Stimulated activated CD8-positive, alpha-beta memory T cell treated with anti-CD3 and anti-CD28 coated beads, Interleukin-4, amount 100 ng/mL, for 1 hour (primary cell): ENCODE measurements at places on chromosomes 5 and 9.

DNA sequence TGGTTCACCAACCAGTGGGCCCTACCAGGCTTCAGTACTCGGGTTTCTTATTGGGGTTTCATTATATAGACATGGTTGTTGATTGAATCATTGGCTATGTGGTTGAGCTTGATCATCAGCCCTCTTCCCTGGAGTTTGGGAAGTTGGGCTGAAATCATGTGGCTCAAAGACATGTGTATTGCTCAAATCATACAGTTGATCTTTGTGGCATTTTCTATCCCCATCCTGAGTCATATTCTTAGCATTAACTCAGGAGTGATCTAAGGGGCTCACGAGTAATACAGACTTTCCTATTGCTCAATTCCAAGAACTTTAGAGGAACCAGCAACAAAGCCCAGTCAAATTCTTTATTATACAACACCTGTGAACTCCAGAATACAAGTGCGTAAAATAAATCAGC is 66.2 kb downstream of the SMC5 start:
- DNase-seq = no peak

- DNase-seq = no peak
These were observed 545.4 kb upstream of the TLE4 start for GRCh38 chr9:79026316-79026715.

GRCh38 chr5:150271923-150272322 is 17.6 kb downstream of the CAMK2A start:
- DNase-seq = no peak

DNA sequence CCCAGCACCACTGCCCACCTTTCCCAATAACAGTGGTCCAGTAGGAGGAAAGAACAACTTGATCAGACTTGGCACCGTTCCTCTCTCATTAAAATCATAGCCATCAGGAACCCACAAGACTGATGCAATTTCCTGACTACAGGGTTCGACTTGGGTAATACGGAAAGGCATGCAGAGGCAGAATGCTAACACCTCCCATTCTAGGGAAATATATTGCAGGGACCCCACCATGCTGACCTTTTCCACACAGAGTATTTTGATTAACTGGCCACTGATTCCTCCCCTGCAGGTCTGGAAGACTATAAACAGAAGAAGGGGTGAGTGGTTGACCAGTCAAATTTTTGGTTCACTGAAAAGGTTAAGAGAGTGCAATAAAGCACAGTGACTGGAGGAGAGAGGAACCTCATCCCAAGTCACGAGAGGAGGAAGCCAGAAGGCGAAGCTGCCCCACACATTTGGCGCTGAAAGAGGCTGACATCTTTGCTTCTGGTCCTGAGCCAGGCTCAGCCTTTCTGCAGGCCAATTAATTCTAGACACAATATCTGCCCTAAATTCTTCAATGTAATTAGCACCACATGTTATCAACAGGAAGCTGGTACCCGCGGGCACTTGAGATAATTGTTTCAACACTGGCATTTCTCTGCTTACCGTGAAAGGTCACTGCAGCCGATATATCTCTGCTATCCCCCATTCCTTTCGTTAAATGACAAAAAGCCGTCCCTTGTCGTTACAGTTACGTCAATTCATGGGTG is 64.7 kb upstream of the SPOCK1 start:
- no peak for DNase-seq

GRCh38 chr5:128984480-128984879 is 19.2 kb downstream of the SLC27A6 start:
- no peak for DNase-seq

GRCh38 chr9:96062031-96062430 is 186.5 kb downstream of the ERCC6L2 start:
- DNase-seq = no peak

DNA sequence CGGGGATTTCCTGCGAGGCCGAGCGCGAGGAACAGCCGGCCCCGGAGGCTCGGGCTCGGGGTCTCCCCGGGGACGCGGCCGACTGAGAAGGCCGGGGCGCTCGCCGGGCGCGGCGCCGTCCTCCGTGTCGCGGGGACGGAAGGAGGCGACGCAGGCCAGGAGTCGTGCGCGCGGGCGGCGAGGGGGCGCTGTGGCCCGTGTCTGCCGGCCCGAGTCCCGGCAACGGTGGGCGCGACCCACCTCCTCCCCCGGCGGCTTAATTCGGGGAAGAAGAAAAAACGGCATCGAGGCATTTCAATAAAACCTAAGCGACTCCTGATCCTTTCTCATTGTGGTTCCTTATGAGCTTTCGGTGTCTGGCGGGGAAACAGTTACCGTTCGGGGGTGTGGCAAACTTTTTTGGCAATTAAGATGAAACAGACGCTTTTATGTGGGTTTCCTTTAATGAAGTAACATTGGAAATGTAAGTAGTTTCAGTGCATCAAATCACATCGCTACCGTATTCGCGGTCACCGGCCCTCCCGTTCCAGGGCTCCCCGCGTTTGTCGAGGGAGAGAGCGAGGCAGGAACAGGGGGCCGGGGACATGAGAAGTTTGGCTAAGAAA is 3.7 kb upstream of the IRX2 start:
- no peak for DNase-seq

DNA sequence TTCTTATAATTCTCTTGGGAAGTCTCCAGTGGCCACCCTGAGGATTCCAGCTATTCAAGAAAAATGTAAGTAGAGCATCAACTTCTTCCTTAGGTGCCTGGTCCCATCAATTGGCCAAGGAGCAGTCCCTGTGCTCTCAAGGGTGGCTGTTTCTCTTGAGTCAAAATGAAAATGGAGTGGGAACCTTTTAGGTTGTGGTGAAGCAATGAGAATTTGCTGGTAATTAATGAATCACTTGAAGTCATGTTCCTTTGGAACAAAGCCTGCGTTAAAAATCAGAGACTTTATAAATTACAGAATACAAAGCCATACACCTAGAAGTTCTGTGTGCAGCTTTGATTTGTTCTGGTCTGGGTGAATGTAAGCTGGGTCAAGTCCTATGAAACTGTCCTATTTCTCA is 48.9 kb downstream of the IL31RA start:
- DNase-seq = no peak

- no peak for DNase-seq
These were observed 106.3 kb upstream of the NR3C1 start for GRCh38 chr5:143509758-143510221.

- no peak for DNase-seq
These were observed 88.2 kb downstream of the PRRT1B start for GRCh38 chr9:131633491-131634031.

GRCh38 chr9:68482548-68482947 is 58.1 kb downstream of the TMEM252 start:
- DNase-seq = no peak

- no peak for DNase-seq
These were observed 66.9 kb downstream of the PSMB7 start for GRCh38 chr9:124348363-124348762.

GRCh38 chr9:14180093-14180959 is 133.6 kb downstream of the NFIB start:
- no peak for DNase-seq

DNA sequence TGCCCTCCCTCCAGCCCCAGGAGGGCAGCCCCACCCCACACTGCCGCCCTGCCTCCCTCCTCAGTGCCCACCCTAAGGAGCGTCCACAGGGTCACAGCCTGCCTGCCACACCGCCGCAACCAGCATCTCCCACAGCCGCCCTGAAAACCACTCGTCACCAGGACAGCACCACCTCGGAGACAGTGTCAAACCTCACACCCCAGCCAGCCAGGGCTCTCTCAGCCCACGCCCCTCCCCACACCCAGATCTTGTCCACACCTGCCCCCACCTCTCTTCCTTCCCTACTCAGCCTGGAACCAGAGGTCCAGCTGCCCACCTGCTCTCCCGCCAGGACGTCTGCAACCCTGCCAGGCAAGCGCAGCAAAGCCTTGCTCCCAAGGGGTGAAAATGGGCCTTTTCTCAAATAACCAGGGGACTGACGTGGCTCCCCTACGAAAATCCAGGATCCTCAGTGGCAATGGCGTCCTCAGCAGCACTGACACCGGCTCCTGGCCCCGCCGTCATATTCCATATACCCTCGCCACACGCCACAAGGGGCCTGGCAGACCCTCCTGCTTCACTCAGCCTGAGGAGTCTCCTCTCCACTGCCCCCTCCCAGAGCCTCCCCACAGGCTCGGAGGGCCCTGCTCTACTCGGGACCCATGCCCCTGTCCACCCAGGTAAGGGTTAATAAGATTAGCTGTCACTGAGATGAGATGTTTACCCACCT is 71.0 kb upstream of the ADAMTS2 start:
- DNase-seq = no peak

DNA sequence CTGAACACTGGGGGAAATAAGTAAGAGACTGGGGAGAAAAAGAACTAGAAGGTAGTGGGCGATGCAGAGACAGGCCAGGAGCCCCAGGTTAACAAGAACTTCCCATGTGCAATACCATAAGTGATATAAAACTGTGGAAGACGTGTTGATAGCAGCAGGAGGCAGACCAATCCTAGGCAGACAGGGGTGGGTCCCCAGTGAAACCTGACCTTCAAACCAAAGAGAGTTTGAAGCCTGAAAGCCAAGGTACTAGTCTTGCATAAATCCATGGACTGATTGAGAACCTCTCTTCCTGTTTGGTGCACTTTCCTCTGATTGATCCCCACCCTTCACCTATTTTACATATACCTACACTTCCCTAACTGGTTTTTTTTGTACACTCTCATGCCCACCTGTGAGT is 15.2 kb upstream of the HEXB start:
- no peak for DNase-seq

GRCh38 chr5:180180421-180180820 is 28.6 kb downstream of the RASGEF1C start:
- no peak for DNase-seq

DNA sequence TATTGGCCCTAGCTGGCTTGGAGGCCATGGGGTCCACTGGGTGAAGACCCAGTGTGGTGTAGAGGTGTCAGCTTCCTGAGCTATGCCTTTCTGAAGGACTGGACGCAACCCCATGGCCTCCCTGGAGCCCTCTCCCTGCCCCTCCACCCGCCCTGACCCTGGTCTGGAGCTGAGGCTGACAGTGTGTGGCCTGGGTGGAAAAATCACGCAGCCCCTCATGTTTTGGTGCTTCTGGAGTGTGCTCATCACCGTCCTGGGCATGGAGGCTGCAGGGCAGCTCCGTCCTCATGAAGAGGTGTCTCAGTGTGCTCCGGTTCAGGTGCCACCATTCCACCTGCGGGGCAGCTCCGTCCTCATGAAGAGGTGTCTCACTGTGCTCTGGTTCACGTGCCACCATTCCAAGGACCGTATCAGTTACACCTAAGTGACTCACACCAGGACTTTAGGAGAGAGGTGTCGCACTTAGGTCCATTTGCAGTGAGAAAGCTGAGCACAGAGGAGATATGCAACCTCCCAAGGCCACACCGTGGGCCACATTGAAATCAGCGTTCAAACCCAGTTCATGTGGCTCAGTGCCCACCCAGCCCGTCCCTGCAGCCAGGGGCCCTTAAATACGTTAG is 214.3 kb upstream of the IRX1 start:
- no peak for DNase-seq

GRCh38 chr9:129650680-129651235 is 8.8 kb upstream of the ASB6 start:
- no peak for DNase-seq

DNA sequence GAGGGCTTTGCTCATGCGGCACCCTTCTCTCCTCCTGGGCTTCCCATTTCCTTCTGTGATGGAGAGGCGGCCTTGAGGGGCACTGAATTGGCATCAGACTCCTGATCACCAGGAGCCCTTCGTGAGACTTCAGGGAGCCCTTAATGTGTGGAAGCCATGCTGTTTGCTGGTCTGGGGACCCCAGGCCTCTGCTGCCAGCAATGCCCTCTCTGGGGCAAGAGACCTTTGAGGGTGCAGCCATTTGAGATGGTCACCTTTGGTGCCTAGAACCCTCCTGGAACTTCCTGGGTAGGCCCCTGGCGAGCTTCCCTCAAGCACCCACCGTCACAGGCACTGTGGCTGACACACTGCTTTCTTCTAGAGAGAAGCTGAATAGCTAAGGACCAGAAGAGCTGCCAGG is 338.7 kb upstream of the IRX4 start:
- DNase-seq = no peak

DNA sequence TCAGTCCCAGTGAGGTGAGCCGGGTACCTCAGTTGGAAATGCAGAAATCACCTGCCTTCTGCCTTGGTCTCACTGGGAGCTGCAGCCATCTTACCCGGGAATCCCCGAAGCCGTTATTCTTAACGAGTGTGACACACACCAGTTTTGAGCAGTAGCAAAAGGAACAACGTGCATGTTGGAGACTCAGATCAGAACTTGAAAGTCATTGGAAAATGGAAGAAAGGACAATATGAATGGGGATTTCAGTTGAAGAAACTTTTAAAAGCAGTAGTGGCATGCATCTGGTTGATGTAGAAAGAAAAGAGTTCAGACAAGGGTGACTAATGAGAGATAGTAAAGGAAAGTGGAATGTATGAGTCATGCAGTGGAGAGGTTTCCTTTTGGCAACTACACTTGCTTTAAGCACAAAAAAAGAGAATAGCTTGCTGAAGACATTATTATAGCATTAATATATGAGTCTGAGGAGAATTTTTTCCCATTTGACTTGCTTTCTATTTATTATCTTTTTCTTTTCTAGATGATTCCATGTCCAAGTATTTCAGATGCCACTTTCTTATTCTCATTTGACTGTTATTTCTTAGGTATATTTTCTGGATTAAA is 44.4 kb upstream of the ANKDD1B start:
- DNase-seq = no peak

DNA sequence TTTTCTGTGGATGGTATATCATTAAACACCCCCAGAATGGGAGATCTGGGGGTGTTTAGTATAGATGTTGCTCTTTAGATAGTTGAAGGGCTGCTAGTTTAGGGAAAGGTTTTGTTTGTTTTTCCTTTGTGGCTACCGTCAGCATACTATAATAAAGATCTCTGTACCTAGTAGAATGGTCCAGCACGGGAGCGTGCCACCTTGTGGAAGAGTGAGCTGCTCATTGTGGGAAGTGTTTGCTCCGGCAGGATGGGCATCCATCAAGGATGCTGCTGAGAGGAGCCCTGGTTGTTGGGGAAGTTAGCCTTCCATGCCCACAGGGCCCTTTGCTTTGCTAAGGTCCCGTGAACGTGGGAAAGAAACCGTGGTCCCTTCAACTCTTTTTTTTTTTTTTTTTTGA is 113.1 kb downstream of the LIFR start:
- DNase-seq = no peak

- no peak for DNase-seq
These were observed 652.6 kb downstream of the CETN3 start for GRCh38 chr5:89756955-89757354.

DNA sequence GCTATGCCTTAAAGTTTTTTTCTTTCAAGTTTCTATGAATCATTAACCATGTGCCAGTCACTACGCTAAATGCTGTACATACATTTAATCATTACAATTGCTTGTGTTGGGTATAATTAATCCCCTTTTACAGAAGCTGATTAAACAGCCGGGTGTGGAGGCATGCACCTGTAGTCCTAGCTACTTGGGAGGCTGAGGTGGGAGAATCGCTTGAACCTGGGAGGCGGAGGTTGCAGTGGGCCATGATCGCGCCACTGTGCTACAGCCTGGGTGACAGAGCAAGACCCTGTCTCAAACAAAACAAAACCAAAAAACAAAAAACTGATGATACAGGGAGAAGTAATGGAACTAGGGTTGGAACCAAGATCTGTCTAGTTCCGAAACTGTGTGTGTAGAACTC is 1.2 kb upstream of the UBE2R2 start:
- no peak for DNase-seq
